Colonic mucosa (tissue), 4 donors: ENCODE measurements at places on chromosomes 7 and 10.

GRCh38 chr10:111093741-111094380, 17.0 kb downstream of the ADRA2A start:
- no peak for DNase-seq

- DNase-seq, result no peak
Observed at GRCh38 chr7:41375582-41375981, 327.3 kb downstream of the INHBA start.

DNA sequence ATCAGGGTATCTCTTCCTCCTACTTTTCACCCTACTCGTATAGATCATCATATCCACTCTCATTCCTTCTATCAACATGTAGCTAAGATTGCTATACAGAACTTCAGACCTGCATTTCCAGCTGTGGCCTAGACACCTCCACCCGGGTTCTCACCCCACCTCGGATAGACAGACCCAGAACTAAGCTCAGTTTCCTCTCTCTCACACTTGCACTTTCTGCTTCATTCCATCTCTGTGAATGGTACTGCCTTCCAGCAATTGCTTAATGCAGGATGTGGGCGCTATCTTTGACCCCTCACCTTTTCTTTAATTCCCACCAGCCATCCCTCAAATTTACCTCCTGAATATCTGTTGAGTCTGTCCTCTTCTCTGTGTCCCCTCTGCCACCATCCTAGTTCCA, 35.7 kb downstream of the AGK start:
- DNase-seq, result no peak

GRCh38 chr10:4189281-4189680, 404.3 kb upstream of the KLF6 start:
- DNase-seq, result no peak

DNA sequence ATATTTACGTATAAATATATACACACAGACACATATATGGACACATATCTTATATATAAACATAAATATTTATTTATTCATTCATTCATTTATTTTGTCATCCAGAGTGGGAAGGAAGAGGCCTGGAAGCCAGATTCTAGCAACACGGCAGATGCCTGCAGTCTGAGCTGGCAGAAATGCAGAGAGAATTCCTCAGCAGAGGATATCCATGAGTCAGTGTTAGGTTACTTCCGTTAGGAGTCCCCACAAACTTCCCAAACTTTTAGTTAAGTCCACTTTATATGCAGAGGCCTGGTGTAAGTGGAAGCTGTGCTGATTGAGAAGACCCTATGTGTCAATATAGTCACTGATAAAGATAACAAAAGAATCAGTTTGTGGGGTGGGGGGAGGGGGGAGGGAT, 89.6 kb downstream of the PPP1R17 start:
- no peak for DNase-seq

GRCh38 chr7:100764841-100765240, 31.4 kb downstream of the ZAN start:
- DNase-seq, result no peak

DNA sequence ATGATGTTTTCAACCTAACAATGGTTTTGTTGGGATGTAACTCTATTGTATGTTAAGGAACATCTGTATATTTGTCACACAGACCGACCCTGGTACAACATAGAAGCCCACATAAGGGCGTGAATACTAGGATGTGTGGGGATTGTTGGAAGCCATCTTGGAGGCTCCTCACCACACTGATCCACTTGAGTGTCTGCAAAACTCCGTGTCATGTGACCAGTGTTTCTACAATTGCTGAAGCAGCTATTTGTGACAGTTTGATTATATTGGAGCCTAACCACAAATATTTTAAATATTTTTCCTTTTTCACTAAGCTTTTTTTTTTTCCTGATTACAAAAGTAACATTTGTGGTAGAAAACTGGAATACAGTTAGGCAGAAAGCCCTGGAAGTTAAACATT, 27.9 kb downstream of the RALA start:
- no peak for DNase-seq

- no peak for DNase-seq
Observed at GRCh38 chr7:148481971-148482626, 108.5 kb upstream of the C7orf33 start.

GRCh38 chr7:27826357-27826756, 86.4 kb downstream of the TAX1BP1 start:
- DNase-seq, result no peak

DNA sequence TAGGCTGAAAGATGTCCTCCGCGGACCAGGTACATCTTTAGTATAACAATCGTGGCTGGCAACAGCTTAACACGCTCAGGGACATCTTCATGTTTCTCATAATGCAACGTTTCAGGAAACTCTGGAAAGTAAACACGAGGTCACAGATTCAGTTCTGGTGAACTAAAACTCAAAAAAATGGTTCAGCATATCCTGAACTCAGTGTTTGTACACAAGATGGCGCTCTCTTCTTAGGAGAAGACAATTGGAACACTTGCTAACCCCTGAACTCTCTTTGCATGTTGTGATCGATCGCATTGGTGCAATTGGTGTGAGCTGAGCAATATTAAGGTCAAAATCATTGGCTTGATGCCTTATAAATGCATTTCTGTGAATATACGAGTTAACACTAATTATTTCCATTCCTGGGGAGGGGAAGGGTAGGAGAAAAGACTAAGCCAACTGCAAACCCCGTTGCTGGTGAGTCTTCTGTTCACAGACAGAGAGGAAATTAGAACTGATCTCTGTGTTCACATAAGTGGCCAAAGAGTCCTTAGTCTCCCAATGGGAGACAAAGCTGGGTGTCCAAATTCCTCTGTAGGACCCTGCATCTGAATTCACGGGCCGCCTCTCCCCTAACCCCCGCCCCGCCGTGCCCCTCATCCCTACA, 52.6 kb upstream of the FAM180A start:
- DNase-seq, result peak; percentile 38

GRCh38 chr7:14687777-14688176, 214.8 kb downstream of the DGKB start:
- no peak for DNase-seq

GRCh38 chr7:127877951-127878350, 153.3 kb downstream of the LRRC4 start:
- no peak for DNase-seq
